ENCODE measurements at places on chromosomes 16 and 17.

DNA sequence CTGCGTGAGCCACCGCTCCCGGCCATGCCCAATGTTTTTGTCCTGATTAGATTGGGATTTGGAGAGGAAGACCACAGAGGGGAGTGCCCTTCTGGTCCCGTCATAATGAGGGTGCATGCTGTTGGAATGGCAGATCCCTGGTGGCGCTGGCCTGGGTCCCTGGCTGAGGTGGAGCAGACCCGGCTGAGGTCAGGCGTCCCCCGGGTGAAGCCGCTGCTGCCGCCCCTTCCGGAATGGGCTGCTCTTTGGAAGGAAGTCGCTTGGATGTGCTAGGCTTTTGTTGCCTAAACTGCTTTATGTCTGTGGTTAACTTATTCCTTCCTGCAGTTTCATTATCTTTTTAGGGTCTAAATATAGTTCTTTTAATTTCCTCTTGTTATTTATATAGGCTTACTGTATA lies 120.3 kb upstream of the CHMP6 start:
- no peak for DNase-seq

GRCh38 chr16:50448522-50448921 lies 79.7 kb upstream of the BRD7 start:
- DNase-seq = no peak

GRCh38 chr17:15087946-15088345 lies 177.2 kb downstream of the PMP22 start:
- DNase-seq = no peak

DNA sequence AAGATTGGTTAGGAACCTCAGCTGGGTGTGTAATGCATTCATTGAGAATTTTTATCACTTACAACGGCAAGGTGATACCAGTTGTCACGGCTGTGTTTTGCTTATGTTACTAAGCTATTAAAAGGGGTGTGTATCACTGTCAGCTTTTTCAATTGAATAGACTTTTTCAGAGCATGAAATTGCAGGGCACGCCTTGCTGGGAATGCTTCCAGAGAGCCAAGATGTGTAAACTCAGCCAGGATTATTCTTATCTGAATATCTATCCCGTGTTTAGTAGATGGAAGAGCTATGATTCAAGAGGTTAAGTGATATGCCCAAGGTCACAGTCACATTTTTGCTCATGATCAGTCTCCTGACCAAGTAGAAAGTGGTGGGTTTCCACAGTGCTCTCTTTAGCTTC lies 6.6 kb upstream of the TEKT3 start:
- peak; percentile 24 for DNase-seq

GRCh38 chr17:15184872-15185624 lies 80.1 kb downstream of the PMP22 start:
- no peak for DNase-seq

DNA sequence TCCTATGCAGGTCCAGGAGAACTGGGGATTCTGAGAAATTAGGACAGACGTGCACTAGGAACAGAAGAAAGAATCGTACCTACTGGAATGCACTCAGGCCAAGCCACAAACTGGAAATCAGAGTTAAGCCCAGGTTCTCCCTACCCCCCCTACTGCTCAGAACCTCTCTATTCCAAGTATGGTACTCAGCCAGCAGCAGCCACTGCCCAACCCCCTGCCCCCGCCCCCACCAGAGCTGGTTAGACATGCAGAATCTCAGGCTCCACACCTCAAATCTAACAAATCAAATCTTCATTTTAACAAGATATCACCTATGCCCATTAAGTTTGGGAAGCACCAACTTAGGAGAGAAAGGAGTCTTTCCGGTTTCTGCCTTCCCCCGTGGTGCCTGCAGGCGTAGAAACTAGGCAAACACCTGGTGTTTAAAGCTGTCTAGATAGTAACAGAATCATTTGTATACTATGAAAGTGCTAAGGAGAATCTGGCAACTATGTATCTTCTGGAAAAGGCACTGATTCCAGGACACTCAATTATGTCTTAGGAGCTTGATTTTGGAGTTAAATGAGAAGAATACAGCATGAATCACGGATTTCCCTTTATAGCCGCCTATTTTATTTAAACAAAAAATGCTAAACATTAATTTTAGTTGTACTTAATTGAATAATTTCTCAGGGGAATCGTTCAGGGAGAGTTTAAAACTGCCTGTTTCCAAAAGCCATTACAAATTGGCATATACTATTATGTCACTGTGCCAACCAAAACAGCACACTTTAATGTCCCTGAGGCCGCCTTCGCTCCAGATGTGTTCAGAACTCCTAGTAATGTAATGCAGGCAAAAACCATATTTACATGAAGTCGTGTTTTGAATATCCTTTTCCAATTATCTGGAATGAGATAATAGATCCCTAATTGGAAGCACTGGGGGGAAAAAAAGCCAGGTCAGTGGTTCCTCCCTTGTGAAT lies 166.5 kb downstream of the STX8 start:
- peak; percentile 54 for DNase-seq

DNA sequence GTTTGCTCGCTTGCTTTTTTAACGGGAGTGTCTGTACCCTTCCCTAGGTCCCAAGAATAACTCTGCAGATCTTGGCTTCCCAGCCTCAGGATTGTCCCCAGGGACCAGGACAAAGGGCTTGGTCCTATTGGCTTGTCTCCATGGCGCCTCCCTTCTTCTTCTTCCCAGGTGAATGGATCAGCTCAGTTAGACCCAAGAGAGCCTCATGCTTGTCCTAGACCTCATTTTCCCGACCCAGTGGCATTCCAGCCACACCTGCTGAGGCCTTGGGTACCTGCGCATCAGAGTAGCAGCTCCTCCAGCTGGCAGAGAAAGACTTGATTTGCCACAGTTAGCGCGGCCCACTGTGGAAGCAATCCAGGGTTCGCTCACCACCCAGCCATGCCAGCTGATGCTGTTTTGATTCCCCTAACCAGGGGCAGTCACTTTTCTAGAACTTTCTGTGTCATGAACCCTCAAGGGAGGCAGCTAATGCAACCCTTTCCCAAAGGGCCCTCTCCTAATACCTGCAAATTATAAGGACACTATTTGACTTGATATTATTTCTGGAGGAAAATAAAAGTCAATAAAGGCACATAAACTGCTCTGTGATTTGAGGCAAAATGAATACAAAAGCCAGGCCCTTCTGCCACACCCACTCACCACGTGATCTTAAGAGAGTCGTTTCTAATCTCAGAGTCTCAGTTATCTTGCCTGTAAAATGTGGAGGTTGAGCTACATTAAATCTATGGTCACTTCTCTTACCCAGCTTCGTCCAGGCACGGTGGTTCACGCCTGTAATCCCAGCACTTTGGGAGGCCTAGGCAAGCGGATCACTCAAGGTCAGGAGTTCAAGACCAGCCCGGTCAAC lies 13.9 kb downstream of the GPR142 start:
- DNase-seq = no peak

GRCh38 chr17:77535892-77536291 lies 395.1 kb downstream of the SEC14L1 start:
- DNase-seq = no peak

DNA sequence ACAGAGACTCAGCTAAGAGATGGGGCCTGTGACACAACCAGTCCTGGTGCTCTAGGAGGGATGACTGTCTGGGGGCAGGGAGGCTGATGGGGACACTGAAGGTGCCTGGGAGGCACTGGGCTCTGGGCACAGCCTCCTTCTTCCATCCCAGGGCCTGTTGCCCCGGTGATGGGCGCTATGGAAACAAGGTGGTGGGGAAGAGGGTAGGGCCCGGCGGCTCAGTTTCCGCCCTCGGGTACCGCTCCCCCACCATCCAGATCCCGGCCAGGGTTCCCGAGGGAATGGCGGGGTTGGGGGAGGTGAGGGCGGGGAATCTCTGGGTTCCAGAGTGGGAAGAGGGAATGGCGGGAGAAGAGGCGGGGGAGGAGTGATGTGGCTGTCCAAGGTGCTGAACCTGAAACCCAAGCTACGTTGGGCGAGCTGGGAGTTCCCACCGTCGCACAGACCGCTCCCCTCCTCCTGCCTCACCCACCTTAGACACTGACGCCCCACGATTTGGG lies 981 bp downstream of the KCNH4 start:
- DNase-seq = peak; percentile 30

DNA sequence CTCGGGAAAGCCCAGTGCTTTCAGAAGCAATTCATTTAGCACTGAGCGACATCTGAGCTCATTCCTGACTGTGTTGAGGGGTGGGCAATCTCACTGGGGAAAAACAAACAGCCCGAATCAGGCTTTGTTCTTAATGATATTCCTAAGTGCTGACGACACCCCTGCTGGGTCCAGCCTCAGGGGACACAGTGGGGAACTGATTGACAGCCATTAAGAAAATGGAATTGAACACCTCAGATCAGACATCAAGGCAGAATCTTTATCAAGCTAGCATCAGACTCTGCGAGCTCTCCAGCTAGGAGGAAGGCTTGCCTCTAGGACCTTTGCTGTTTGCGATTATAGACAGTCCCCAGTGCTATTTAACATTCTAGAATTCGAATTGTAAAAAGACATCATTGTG lies 22.5 kb upstream of the LYRM9 start:
- DNase-seq = no peak

GRCh38 chr16:16143038-16143763 lies 80.1 kb downstream of the ABCC6 start:
- DNase-seq = no peak

- peak; percentile 39 for DNase-seq
Observed at GRCh38 chr16:15553313-15554088, 89.5 kb downstream of the MARF1 start.

- peak; percentile 45 for DNase-seq
Observed at GRCh38 chr16:24721830-24722238, 7.6 kb upstream of the TNRC6A start.
